Fibroblast of the aortic adventitia (primary cell): ENCODE measurements at places on chromosomes 7 and 10. TPM values are rescaled to one million over a fixed set of nuclear protein-coding genes. Genes with fewer than 3 reads are reported as not detected.

A1CF gene
- not detected in 2 replicates for total RNA-seq

RTKN2 gene
- total RNA-seq = 0.16 and 11.9 TPM in 2 replicates

SEMA4G gene
- 0.25 and 0.81 TPM in 2 replicates for total RNA-seq

BHLHA15 gene
- not detected in 2 replicates for total RNA-seq

- DNase-seq = no peak
Observed at GRCh38 chr7:115229401-115230105, 307.7 kb downstream of the MDFIC start.

- DNase-seq = no peak
Observed at GRCh38 chr10:43699516-43699915, 50.8 kb upstream of the ZNF32 start.

- peak; percentile 71 for DNase-seq
Observed at GRCh38 chr10:103852856-103853255, 2.5 kb downstream of the SH3PXD2A start.
